Brain microvascular endothelial cell (primary cell): ENCODE measurements at places on chromosomes 7 and 10.

DNA sequence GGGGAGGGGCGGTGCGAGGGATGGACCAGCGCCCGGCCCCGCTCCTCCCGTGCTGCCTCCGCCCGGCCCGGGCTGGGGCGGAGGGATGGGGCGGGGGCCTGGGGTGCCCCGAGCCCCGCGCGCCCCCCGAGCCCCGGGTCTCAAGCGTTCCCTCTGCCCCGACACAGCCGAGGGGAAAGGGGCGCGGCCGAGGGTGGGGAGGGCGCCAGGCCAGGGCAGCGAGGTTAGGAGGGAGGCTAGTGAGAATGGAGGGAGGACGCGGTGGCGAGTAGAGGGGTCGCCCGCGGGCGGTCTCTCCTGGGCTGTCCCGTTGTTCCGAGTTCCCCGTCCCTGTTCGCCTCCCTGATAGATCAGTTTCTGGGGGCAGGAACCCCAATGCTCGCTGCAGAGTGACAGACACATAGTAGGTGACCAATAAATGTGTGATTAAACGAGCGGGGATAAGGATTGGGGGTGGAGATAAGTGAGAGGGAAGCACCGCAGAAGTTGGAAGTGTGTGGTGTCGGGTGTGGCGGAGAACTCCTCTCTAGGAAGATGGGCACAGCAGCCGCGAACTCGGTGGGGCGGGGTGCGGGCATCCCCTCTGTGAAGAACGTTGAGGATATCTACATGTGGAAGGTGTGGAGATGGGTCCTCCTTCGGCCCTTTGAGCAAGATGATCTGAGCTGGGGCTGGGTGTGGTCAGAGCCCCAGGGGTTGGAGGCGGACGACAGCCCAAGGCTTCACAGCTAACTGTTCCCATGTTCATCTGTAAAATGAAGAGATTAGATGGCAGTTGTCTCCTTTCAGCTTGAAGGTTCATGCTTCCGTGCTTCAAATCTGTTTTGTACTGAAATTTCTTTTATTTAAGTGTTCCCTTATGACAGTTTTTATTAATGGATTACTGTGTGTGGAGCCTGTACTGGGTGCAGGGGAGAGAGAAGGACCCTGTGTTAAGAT is 580 bp downstream of the ZNF775 start:
- no peak for DNase-seq

DNA sequence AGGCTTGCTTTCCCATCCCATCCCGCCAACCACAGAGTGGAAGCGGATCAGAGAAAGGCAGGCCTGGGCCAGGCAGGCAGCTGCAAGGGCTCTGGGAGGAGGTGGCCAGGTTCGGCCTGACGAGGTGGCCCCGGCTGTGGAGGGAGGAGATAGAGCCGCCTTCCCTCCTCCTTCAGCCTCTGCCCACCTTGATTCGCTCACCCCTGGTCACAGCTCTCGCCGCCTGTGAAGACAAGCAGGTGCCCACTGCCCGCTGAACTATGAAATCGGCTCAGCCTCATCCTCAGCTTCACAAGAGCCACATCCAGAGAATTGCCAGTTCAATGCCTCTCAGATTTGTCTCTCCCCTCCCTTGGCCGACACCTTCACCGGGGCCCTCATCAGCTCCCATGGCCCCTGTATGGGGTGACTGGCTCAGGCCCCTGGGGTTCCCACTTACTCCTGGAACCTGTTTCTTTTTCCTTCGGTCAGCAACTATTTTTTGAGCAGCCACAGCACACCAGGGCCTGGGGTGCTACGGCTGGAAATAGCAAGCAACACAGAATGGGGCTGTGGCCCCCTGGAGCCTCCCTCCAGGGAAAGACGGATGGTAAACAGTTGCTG is 80.0 kb upstream of the CHST15 start:
- DNase-seq = no peak

DNA sequence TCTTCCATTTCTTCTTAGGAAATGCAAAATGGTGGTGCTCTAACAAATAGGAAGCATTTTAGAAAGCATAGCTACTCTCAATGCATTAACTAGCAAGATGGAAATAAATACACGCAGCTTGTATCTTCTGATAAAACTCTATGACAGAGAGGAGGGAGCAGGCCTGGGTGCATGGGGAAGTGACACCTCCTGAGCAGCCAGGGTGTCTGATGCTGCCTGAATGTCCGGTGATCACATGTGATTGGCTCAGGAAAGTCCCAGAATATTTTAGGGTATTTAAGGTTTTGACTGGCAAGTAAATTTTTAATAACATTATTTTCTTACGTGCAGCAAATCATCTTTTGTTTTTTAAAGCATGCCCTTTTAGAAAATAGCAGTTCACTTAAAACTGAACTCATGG is 261.0 kb upstream of the KLF6 start:
- no peak for DNase-seq

DNA sequence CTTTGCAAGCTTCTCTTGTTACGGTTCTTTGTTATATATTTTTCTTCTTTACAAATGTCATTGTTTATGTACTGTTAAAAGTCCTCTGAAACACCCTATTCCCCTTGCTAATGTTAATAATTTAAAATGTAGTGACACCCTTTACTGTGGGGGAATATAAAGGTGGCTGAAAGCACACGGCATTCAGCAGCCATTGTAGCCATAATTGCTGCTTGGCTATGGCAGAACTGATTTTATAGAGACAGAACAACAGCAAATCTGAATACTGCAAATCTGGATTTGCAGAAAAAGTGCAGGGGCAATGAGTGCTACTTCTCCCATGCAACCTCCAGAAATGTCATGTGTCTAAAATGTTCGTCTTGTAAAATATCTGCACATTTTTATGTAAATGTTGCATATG is 3.7 kb upstream of the WASL start:
- no peak for DNase-seq

DNA sequence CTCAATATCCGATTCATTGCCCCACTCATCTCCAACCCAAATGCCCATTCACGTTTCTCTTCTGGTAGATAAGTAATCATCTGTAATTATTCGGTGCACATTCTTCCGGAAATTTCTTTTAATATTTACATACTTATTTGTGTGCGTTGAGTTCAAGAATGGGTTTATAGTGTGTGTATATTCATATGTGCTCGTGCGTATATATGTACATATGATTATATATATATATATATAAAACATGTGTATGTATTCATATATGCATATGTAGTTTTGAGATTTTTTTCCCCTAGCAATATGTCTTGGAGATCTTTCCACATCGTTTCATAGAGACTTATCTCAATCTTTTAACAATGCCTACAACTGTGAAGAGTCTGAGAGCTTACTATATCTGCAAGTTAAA is 118.2 kb downstream of the MDFIC start:
- no peak for DNase-seq

DNA sequence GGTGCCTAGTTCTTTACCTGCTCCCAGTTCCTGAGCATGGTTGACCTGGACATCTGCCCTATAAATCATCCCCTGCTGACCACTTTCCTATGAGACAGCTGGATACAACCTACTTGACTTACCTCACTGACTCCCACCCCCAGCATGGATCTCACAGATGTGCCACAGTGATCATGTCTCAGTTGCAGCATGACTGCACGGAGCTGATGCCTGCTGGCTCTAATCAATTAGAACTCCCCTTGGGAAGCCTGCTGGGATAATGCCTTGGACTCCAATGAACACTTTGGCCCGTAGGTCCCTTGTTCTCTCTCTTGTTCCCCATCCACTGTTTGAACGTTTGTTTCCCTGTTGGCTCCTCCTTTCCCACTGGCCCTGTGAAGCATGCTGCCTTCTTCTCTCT is 271.2 kb upstream of the IGFBP3 start:
- no peak for DNase-seq

GRCh38 chr7:128164061-128164954 is 76.8 kb upstream of the LEP start:
- peak; percentile 83 for DNase-seq

DNA sequence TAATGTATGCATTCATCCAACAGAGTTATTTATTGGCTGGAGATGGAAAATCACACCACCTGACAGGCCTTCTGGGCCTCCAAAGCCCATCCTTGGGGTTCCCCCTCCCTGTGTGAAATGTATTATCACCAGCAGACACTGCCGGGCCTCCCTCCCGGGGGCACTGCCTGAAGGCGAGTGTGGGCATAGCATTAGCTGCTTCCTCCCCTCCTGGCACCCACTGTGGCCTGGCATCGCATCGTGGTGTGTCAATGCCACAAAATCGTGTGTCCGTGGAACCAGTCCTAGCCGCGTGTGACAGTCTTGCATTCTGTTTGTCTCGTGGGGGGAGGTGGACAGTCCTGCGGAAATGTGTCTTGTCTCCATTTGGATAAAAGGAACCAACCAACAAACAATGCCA is 15.3 kb downstream of the TACR2 start:
- no peak for DNase-seq

DNA sequence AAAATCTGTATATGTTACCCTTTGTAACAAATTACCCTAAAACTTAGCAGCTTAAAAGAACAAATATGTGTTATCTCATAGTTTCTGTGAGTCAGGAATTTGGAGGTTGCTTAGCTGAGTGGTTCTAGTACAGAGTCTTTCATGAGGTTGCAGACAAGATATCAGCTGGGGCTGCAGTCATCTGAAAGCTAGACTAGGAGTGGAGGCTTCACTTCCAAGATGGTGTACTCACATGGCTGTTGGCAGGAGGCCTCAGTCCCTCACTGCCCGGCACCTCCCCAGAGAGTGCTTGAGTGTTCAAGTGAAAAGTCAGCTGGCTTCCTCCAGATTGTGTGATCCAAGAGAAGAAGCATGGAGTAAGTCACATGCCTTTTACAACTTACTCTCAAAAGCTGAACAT is 16.9 kb upstream of the GGCT start:
- peak; percentile 53 for DNase-seq
